ENCODE measurements at places on chromosomes 6 and 20.

DNA sequence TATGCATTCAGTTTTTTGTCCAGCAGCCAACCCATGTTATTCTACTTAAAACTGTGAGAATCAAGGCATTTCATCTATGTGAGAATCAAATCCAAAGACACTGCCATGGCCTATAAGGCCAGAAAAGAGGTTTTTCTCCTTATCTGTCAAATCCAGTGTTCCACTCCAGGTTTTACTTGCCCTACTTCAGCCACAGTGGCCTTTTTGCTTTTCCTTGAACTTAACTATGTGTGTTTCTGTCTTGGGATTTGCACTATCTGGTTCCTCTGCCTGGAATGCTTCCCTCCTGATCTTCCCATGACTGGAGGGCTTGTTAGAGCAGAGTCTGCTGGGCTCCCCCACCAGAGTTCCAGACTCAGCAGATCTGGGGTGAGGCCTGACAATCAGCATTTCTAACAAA, 113.1 kb upstream of the DOK5 start:
- no peak for DNase-seq

DNA sequence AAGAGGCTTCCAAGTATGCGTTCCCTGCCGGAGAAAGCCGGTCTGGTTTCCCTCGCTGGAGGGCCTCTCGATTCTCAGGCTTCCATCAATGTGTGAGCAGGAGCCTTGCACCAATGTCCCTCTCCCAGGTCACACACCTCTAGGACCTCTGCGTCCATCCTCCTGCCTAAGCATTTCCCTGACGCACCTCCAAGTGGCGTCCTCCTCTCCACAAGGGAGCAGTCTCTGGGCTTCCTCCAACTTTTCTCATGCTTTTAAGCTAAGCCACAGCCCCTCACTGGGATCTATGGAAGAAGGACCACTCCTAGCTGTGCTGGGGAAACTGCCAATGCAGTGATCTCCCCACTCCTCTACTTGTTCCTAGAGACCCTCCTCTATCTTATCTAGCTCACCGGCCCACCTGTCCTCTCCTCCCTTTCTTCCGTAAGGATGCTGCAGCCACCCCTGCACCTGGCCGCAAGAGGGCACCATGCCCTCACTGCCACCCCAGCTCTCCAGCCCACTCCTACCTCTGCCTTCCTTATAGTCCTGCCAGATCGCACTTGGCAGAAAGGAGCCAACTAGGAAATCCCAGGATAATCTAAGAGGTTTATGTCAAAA, 258.7 kb downstream of the LRFN2 start:
- DNase-seq, result peak; percentile 15

GRCh38 chr20:59295531-59295930, 4.9 kb upstream of the EDN3 start:
- DNase-seq, result no peak

GRCh38 chr6:77987035-77987384, 334.2 kb downstream of the MEI4 start:
- no peak for DNase-seq

DNA sequence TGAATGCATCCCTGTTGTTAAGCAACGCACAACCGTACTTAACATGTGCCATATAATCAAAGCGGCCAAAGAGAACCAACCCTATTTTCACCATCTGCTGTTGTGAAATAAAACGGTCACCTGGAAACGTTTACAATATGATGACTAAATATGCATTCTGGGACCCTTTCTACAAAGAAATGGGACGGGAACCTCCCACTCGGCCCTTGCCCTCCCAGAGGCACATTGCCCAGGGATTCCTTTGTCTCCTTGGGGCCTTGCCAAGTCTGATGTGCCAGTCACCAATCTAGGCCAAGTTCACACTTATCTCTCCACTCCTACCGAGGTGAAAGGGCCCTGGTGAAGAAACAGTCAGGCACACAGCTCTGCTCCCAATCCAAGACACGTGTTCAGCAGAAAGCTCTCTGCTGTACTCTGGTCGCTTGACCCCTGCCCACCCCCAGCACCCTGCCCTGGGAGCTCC, 427.4 kb upstream of the JARID2 start:
- no peak for DNase-seq

- DNase-seq, result no peak
Observed at GRCh38 chr6:109051301-109052017, 43.2 kb downstream of the SESN1 start.

DNA sequence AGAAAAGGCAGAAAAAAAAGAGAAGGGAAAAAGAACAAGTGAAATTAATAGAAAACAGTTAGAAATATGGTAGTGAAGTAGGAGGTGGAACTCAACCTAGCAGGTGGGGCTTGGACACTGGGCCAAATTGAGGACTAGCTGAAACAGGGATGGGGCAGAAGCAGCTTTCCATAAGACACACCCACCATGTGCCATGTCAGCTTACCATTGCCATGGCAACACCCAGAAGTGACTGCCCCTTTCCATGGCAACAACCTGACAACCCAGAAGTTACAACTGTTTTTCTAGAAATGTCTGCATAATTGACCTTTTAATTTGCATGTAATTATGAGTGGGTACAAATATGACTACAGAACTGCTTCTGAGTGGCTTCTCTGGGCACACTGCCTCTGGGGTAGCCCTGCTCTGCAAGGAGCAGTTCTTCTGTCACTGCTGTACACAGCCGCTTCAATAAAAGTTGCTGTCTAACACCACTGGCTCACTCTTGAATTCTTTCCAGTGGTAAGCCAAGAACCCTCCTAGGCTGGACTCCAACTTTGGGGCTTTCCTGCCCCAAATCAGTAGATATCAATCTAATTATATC, 35.9 kb upstream of the SLC24A3 start:
- DNase-seq, result no peak

DNA sequence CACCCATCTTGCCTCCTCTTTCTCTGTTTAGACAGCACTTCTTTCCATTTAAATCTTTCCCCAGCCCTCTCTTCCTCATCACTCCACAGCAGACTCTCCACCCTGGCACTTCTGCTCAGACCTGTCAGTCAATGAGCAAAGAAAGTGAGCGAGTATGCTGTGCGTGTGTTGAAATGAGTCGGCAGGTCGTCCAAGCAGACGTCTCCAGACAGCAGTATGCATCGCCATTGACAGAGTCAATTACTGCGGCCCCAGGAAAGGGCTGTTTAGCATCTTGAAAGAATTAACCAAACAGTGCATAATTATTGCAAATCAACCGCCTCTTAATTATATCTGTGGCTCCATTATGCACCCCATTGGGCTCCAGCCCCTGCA, 54.8 kb upstream of the KCNG1 start:
- peak; percentile 31 for DNase-seq

DNA sequence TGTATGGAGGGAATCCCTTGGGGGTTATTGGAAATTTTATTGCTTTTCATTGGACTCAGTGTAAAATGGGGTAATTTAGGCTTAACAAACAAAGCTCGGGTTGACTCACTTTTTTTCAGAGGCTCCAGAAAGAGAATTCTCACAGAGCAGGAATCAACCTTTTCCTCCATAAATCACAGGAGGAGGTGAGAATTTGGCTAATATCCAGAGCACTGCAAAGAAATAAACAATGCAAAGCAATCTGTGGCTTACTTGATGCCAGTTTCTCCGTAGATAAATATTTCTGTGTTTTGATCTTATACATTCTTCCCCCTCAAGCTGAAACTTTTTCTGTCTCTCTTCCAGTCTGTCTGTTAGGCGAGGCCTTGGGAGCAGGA, 176.6 kb downstream of the TSHZ2 start:
- no peak for DNase-seq

DNA sequence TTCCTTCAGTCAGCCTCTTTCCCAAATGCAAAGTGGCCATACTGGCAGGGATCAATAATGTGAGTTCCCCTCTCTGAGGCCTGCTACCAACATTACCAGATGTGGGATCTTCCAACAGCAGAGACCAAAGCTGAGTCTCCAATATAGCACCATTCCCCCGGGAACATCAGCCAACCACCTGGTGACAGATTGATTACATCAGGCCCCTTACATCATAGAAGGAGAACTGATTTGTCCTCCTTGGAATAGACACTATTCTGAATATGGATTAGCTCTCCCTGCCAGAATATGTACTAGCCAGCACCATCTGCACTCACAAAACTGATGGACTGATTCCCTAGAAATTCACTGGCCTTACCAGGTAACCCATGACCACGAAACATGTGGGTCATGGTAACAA, 61.9 kb upstream of the CARMIL1 start:
- no peak for DNase-seq

- DNase-seq, result no peak
Observed at GRCh38 chr6:41466437-41466990, 79.7 kb upstream of the FOXP4 start.

GRCh38 chr6:73548458-73549446, 27.9 kb upstream of the EEF1A1 start:
- DNase-seq, result no peak

- no peak for DNase-seq
Observed at GRCh38 chr20:38126146-38126921, 38.7 kb downstream of the TGM2 start.

- DNase-seq, result no peak
Observed at GRCh38 chr6:157230910-157231309, 92.4 kb downstream of the TMEM242 start.

DNA sequence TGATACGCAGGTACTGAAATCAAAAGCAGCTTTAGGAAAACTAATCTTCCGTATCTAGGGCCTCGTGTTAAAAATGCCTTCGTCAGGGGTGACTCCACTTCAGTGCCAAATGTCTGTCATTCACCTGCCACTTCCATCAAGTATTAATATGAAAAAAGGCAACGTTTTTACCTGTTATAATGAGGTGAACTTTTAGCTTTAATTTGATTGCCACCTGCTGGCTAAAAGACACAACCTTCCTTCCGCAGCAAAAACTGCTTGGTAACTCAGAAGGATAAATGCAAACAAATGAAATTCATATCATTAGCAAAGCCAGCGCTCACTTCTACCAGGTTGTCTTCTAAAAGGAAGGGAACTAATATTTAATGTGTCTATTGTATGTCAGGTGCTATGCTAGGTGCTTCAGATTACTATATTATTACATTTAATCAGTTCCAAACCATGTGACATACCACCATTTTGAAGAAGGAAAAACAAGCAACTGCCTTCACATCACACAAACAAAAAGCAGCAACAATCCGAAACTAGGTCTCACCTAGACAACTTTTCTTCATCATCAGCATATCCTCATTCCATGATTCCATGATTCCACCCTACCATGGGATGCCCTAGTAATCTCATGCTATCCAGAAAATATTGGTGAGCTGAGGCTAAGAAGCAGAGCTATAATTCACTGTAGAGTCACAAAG, 20.6 kb upstream of the ARHGAP18 start:
- DNase-seq, result no peak

GRCh38 chr6:72789145-72789544, 167.3 kb downstream of the KCNQ5 start:
- DNase-seq, result no peak

DNA sequence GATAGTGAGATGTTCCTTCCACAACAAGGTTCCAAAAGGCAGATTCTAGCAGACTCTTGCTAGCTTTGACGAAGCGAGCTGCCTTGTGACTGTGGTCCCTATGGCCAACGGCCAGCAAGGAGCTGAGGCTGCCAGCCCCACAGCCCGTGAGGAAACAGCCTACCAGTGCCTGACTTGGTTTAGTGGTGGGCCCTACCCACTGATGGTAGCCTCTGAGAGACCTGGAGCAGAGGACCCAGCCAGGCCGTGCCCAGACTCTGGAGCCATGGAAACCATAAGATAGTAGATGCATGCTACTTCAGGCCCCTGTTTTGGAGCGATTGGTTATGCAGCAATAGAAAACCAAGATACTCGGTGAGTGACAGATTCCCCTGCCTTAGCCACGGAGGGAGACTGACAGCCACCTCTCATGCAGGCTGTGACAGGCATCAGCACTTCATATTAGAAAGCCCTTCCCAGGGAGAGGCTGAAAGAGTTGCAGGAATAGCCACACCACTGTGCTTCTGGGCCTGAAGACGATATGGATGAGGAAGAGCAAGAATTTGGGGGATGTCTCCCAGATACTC, 19.2 kb downstream of the PSMG4 start:
- DNase-seq, result no peak

GRCh38 chr6:116251568-116252384, 2.1 kb downstream of the TSPYL4 start:
- no peak for DNase-seq

DNA sequence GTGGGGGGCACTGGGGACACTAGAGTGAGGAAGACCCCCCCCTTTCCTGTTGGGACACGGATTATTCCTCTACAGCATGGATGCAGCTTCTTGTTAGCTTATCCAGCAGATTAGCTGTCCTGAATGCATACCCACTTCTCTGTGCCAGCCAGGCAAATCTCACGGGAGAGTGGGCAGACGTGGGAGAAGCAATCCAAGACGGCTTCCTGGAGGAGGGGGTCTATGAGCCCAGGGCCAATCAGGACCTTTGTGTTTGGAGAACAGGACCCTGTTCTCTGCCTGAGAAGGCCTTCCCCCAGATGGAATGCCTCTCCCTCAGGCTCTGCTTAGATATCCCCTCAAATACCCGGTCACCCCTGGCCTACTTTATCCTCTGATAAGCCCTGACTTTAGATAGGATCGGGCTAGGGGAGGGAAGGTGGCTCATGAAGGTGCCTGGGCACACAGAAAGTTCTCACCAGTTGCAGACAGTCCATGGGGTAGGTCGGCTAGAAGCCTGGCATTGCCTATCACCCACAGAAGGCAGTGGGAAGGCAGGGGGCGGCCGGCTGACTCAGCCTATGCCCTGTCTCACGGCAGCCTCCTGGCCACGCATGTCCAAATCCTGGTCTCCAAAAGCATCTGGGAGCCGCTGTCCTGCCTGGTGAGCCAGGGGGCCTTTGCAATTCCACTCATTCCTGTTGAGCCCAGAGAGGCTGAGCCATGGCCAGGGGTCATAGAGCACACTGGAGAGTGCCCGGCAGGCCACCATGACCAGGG, 34.7 kb downstream of the SUN5 start:
- no peak for DNase-seq

- no peak for DNase-seq
Observed at GRCh38 chr6:4224067-4224978, 88.9 kb upstream of the ECI2 start.

DNA sequence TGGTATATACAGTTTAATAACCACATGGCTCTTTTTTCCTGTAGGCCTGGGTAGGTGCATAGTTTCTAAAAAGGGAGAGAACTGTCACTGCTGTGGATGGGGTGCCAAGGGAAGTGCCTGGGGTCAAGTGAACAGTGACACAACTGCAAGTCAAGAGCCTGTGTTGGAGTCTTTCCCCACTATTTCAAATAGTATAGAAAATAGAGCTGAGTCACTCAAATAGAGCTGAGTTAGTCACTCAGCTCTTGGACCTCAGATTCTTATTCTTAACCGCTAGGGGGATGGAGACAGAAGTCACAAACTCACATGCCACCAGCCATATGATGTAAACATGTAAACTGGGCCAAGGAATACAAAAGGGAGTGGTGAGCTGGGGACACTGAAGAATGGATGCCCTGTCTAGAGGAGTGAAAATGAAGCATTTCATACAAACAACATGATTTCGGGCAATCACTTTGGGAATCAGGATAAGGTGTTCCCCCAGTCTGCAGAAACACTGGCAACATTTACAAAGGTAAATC, 2.1 kb downstream of the NQO2 start:
- peak; percentile 55 for DNase-seq

- no peak for DNase-seq
Observed at GRCh38 chr6:36615018-36615761, 21.0 kb downstream of the SRSF3 start.

GRCh38 chr20:23622839-23623343, 14.9 kb downstream of the CST3 start:
- no peak for DNase-seq

- no peak for DNase-seq
Observed at GRCh38 chr6:129789974-129790373, 71.1 kb downstream of the TMEM244 start.
